Kidney epithelial cell (primary cell): ENCODE measurements at places on chromosomes 6 and 20. TPM values are rescaled to one million over a fixed set of nuclear protein-coding genes. Genes with fewer than 3 reads are reported as not detected.

C4B gene
- total RNA-seq: 2.3 and 4.4 TPM in 2 replicates

PNPLA1 gene
- total RNA-seq: not detected in 2 replicates

PLCB1 gene
- 2.7 and 5.1 TPM in 2 replicates for total RNA-seq

EYA2 gene
- not detected in 2 replicates for total RNA-seq

SLC17A2 gene
- total RNA-seq: not detected in 2 replicates

CHD6 gene
- total RNA-seq: 17.9 and 19.6 TPM in 2 replicates

SAYSD1 gene
- 10.5 and 11.3 TPM in 2 replicates for total RNA-seq

DLK2 gene
- total RNA-seq: not detected in 2 replicates

BPIFA3 gene
- not detected in 2 replicates for total RNA-seq

AVP gene
- total RNA-seq: not detected in 2 replicates

RRP36 gene
- total RNA-seq: 125 and 126 TPM in 2 replicates

TDP2 gene
- total RNA-seq: 26.6 and 27.5 TPM in 2 replicates

GJA10 gene
- not detected in 2 replicates for total RNA-seq

DNA sequence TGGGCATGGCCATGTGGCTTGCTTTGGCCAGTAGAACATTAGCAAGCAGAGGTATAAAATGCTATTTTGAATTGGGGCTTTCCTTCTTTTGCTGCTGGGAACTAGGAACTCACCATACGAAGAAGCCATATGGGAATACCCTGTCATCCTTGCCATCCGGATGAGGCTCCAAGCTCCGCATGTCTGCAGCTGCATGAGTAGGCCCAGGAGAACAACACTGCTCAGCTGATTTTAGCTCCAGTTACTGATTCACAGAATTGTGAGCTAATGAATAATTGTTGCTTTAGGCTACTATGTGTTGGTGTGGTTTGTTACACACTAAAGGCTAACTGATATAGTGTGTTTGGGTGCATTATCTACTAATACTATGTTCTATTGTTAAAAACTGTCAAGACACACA lies 2.7 kb upstream of the PLCB4 start:
- peak; percentile 77 for DNase-seq

- no peak for DNase-seq
Observed at GRCh38 chr6:126720304-126720703, 380.4 kb downstream of the CENPW start.

- DNase-seq: no peak
Observed at GRCh38 chr6:107670792-107671199, 153.3 kb downstream of the SCML4 start.

DNA sequence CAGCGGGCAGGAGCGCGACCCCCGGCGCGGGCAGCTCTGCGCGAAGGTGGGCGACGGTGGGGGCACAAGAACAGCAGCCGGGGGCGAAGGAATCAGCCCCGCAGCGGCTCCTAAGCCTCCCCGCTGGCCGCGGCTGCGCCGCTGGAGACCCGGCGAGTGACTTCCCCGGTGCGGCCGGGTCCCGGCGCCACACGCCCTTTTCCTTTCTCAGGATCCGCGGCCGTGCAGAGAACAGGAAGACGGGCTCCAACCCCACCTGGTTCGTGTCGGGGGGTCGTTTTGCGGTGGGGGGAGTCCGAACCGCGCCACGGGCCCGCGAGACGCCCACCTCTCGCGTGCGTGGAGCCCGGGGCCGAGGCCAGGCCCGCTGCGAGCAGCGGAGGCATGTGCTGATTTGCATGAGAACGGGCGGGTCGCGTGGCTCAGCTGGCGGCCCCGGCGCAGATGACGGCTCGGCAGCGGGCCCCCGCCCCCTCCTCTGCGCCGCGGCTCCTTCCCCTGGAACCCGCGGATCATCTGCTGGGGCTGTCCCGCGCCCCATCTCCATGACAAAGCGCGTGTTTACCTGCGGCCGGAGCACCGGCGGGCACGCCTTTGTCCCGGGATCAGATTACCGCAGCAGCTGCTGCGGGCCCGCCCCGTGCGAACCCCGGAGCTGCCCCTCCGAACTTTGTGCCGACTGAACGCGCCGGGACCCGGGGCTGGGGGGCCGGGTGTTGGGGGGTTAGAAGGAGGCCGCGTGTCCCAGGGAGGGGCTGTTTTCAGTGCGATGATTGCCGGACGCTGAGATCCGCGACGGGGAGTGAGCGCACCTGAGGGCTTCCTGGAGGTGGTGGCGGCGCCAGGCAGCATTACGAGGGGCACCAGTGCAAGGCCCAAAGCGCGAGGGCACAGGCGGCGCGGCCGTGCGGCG lies 4.9 kb upstream of the DLL1 start:
- DNase-seq: no peak

DNA sequence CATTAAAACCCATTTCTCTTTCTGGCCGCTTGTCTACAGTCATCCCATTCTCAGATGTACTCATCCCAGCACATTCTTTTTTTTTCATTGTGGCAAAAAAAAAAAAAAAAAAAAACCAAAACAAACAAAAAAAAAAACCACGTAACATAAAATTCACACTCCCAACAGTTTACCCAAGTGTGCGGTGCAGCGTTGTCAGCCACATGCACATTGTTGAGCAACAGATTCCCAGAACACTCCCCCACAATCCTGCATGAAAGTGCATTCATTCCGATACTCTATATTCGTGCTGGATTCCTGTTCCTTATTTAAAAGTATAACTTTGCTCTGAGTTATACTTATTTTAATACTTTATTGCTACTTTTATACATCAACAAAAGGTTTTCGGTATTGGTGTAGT lies 96.0 kb downstream of the SASH1 start:
- DNase-seq: no peak

- no peak for DNase-seq
Observed at GRCh38 chr6:100695445-100695844, 185.7 kb downstream of the ASCC3 start.

DNA sequence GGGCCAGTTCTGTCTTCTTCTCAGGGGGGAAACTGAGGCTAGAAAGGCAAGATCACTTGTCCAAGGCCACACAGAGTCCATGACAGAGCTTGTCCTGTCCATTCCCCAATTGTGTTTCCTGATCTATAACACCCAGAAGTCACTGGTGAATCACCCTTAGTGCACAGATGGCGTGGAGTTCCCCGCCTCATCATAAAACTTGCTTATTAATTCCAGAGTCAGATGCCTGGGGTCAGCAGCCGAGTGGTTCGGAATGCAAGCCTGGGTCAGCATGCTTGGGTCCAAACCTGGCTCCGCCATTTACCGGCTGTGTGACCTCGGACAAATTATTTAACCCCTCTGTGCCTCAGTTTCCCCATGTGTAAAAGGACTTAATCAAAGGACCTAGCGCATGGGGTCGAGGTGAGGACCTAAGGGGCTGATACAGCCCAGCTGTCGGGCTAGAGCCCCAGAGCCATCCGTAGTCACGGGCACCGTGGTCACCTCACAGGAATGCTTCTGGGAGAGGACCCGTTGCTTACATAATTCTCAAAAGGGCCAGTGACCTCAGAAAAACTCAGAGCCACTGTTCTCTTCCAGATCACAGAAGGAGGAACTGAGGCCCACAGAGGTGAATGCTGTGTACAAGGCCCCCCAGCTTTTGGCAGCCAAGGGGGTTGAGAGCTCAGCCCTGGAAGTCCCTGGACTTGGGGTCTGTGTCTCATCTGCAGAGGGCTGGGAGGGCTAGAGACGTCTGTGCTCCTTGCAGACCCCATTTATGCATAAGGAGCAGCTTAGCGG lies 1.4 kb upstream of the ZBP1 start:
- DNase-seq: no peak

- DNase-seq: no peak
Observed at GRCh38 chr6:33670086-33670660, 41.3 kb downstream of the UQCC2 start.

- no peak for DNase-seq
Observed at GRCh38 chr20:17634661-17635331, 47.2 kb downstream of the RRBP1 start.

DNA sequence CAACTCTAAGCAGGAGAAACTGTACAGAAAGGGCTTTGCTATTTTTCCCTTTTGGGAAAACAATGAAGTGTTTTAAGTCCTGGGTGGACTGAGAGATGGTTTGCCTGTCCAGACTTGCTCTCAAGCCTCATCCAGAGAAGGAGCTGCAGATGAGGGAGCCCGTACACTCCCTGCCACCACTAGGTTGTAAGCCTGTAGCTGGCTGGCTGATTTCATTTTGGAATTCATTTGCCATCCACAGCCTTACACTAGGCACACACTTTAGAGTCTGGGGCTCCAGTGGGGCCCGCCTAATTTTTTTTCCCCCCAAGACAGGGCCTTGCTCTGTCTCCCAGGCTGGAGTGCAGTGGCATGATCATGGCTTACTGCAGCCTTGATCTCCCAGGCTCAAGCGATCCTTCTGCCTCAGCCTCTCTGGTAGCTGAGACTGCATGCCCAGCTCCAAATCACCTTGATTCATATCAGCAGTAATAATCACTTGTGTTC lies 28.4 kb downstream of the POFUT1 start:
- DNase-seq: no peak

- no peak for DNase-seq
Observed at GRCh38 chr20:23272176-23273029, 78.2 kb upstream of the NXT1 start.

- DNase-seq: no peak
Observed at GRCh38 chr6:34196833-34197195, 39.9 kb upstream of the HMGA1 start.

- DNase-seq: no peak
Observed at GRCh38 chr20:12942123-12942522, 66.6 kb upstream of the SPTLC3 start.

GRCh38 chr6:9140951-9141460 lies 705.7 kb upstream of the SLC35B3 start:
- DNase-seq: no peak

DNA sequence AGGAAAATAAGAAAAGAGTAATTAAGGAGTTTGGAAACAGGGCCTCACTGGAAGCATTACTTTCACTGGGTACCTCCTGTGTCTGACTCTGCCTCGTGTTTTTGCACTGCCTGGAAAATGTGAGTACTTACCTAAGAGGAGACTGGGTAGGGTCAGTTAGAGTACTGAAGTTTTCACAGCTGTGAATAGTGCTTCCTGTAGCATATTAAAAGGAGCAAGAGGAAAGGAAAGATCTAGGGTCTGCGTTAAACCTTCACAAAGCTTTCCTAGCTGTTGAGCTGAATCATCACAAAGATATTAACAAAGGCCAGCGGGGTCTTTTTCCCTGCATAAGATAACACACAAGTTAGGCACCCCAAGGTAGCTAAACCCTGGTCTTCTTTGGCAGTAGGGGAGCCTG lies 82.3 kb downstream of the MLIP start:
- DNase-seq: no peak

- DNase-seq: no peak
Observed at GRCh38 chr20:38569747-38570525, 11.1 kb upstream of the ADIG start.

DNA sequence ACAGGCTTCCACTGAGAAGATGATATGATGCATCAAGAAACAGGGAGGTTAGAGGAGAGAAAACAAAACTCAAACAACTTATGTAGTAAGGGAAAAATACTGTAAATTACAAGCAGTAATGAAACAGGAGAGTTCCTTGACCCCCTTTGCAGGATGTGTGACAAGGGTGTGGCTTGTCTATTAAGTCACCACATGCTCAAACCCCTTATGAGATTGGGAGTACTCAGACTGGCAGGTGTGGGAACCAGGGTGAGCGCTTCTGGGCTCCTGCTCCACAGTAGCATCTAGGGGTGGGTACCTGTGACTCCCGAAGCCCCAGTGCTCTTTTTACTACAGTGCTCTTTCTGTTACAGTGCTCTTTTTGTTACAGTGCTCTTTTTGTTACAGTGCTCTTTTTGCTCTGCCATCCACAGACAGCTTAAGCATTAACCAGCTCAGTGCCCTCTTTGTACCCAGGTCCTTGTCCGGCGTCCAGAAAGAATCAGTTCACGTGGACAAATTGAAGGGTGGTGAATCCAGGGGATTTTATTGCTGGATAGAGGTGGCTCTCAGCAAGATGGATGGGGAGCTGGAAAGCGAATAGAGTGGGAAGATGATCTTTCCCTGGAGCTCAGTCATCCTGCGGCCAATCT lies 28.7 kb downstream of the OLIG3 start:
- DNase-seq: no peak

- DNase-seq: no peak
Observed at GRCh38 chr6:139877828-139878405, 503.5 kb upstream of the CITED2 start.

- DNase-seq: no peak
Observed at GRCh38 chr6:41696788-41697187, 38.6 kb downstream of the TFEB start.

DNA sequence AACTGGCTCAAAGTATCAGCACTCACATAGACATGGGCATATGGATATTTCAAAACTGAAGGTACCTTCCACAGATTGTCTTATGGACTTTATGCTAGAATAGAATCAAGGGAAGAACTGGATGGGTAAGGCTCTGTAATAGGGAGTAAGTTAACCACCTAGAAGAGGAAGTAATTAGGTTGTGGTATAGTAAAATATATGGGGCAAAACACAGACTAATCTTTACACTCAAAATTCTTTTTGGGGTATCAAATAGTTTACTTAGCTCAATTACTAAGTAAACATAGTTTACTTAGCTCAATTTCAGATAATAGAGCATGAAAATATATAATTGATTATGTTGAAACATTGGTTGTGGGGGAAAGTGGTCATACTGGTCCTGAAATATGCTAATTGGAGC lies 94.2 kb upstream of the ATXN1 start:
- no peak for DNase-seq

DNA sequence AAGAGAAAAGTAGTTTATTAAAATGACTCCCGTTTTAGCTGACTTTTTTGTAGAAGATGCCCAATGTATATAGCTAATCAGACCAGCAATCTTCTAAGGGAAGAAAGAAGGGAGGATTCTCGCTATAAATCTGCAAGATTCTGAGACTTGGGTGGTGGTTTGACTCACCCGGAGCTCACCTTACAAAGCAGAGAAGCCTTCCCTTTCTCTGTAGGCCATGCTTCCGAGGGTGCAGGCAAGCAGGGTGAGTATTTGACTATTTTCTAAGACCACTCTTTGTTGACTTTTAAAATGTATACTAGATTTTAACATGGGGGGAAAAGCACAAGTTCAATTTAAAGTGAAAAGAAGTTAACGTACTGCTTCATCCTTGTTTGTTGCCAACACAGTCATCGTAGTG lies 2.7 kb downstream of the OLIG3 start:
- no peak for DNase-seq

GRCh38 chr20:47989957-47990356 lies 204.7 kb upstream of the SULF2 start:
- DNase-seq: no peak

- no peak for DNase-seq
Observed at GRCh38 chr6:158782432-158783166, 36.6 kb downstream of the EZR start.
